ENCODE measurements at places on chromosomes 16 and 17.

DNA sequence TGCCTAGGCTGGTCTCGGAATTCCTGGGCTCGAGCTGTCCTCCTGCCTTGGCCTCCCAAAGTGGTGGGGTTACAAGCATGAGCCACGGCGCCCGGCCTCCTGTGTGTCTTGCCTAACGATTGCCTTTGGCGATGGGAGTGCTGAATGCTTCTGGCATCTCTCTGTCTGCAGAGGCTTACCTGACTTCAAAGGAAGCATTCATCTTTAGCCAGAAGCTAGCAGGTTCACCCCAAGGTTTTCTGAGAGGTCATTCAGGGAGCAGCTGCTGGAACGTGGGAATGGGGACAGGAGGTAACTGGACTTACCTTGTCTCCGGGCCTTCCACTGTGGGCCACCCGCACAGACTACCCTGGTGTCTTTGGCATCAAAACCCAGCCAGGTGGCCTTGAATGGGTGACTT lies 54.7 kb downstream of the PLCG2 start:
- DNase-seq = no peak

- DNase-seq = no peak
Measured at GRCh38 chr16:81574168-81574567, 129.6 kb downstream of the CMIP start.

DNA sequence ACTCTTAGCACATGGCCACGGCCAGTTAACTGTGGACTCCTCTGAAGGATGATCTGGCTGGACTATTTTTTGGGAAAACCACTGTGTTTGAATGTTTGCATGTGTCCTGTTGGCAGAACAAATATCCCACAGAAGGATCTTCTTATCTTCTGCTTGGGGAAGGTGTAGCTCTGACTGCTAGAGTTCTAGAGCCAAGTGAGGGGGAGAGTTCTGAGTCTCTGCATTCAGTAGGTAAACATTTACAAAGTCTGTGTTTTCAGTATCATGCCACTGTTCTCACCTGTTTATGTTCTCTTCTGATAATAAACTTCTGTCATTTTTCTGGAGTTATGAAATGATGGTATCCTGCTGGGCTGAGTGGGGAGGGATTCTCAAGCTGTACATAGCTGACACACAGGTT lies 241.1 kb downstream of the WWOX start:
- DNase-seq = no peak

DNA sequence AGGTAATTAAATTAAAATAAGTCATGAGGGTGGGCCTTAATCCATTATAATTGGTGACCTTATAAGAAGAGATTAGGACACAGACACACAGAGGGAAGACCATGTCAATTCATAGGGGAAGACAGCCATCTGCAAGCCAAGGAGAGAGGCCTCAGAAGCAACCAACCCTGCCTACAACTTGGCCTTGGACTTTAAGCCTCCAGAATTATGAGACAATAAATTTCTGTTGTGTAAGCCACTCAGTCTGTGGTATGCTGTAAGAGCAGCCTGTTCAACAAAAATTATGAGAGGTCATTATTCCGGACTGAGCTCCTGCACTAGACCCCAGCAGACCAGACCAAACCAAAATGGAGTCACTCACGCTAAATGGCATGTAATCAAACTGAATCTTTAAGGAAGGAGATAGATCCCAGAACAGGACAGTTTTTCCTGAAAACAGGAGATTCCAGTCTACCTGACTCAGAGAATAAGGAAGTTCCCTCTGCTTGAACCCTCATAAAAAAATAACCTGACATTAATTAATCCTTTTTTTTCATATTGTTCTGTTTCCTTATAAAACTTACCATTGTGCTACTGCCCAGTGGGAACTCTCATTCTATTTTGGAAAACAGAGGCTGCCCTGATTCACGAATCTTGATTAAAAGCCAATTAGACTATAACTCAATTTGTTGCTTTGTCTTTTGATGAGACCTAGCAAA lies 74.3 kb downstream of the DNAH3 start:
- DNase-seq = no peak

- no peak for DNase-seq
Measured at GRCh38 chr17:73465130-73465952, 153.5 kb upstream of the CDC42EP4 start.

DNA sequence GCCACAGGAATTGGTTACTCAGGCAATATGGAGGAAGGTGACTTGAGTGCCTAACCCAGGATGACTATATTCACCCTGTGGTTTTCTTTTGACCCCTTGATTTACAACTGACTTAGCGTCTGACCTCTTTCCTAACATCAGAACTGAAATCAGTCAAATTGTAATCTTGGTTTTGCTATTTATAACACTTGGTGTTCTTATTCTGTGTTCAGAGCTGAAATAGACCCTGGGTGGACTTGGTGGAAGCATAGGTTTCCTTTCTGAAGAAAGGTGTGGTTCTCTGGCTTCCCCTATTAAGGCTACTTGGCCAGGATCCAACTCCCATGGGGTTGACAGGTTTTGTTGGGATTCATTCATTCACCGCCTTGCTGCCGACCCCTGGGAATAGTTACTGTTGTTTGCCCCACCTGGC lies 80.8 kb downstream of the CLEC16A start:
- DNase-seq = no peak

DNA sequence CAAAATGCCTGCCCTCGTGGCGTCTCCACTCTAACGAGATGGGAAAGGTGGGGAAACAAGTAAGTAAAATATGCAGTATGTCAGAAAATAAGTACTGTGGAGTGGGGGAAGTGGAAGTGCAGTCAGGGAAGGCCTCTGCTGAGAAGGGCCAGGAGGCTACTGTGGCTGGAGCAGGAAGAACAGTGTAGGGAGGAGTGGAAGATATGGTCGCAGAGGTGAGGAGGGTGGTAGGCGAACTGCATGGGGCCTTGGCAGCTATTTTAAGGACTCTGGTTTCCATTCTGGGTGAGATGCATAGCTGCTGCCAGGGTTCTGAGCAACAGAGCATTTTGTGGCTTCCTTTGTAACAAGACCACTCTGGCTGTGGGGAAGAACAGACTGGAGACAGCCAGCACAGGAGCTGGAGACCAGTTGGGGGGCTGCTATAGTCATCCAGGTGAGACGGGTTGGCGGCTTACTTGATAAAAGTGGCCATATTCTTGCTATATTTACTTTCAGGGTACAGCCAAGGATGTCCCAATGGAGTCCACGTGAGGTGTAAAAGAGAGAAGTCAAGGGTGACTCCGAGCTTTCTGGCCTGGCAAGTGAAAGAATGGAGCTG lies 42.6 kb downstream of the CYTH1 start:
- peak; percentile 54 for DNase-seq

GRCh38 chr17:77750427-77751043 lies 208.0 kb upstream of the TNRC6C start:
- no peak for DNase-seq

GRCh38 chr17:83014297-83014696 lies 65.1 kb upstream of the METRNL start:
- DNase-seq = no peak

DNA sequence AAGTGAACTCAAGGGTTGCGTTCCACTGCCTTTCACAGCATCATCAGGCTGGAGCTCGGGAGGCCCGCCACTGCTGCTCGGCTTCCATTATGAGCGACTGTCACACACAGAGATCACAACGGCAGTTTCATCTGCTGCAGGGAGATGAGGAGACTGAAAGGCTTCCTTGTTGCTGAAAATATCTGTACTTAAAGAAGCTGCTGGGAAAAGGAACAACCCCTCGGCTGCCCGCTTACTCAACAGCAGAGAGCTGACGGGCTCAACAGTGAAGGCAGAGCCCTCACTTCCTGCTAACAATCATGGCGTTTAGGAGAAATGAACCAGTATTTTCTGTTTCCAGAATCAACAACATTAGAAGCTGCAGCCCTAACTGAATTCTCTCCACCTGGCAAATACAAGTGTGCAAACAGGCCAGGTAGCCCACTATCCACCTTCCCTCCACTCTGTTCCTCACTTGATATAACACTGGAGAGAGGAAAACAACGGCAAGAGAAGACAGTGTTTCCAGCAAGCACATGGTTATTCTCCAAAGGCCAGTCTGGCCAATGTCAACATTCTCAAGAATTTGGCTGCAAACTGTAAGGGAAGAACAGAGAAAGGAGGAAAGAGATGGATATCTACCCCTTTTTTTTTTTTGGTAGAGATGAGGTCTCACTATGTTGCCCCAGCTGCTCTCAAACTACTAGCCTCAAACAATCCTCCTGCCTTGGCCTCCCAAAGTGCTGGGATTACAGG lies 33.7 kb downstream of the MBTPS1 start:
- peak; percentile 70 for DNase-seq

DNA sequence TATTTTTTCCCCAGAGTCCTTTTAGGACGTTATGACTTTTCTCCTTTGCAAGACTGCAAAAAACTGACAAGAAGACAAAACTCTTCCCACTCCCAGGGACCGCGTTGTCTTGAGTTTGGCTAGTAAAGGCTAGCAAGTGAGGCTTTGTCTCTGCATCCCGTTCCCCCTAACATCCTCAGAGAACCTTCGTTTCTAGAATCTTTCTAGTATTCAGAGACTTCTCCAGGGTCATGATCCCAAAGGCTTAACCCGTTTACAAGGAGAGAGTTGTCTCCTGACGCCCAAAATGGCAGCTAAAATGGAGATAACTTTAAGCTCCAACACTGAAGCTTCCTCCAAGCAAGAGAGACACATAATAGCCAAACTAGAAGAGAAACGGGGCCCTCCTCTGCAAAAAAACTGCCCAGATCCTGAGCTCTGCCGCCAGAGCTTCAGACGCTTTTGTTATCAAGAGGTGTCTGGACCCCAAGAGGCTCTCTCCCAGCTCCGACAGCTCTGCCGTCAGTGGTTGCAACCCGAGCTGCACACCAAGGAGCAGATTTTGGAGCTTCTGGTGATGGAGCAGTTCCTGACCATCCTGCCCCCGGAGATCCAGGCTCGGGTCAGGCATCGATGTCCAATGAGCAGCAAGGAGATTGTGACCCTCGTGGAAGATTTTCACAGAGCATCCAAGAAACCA lies 843 bp downstream of the ZNF174 start:
- no peak for DNase-seq

DNA sequence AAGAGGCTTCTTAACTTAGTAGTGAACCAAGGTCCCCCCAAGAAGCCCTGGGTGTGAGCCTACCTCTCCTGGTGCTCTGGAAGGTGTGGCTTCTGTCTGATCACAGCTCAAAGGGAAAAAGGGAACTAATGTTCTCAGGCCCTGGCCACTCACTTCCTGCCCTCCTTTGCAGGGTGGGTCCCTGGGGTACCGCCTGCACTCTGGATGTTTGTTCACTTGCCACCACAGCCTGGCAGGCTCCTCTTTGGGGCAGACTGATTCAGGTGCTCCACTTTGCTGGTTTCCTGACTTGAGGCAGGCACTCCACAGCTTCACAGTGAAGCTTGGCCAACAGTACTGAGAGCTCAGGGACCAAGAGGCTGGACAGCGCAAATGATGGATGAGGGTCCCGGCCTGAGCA lies 5.9 kb upstream of the MYO15A start:
- DNase-seq = no peak

GRCh38 chr17:79066963-79067362 lies 7.7 kb upstream of the ENGASE start:
- no peak for DNase-seq

GRCh38 chr17:43463241-43463640 lies 20.5 kb upstream of the DHX8 start:
- DNase-seq = peak; percentile 51

DNA sequence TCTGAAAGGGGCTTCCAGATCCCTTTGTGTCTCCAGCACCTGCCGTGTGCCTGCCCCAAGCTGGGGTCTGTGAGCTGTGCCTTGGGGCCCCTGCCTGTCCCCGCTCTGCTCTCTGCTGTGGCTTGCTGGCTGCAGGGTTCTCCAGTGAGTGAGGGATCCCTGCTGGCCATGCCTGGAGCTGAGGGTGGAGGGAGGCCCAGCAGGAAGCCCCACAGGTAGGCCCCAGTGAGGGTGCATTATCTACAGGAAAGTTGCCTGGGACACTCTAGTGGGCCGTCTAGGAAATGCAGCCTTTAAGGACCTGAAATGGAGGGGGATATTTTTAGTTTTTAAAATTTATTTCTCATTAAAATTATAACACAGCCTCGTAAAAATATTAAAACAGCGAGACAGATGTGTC lies 50.9 kb downstream of the JPH3 start:
- DNase-seq = no peak

DNA sequence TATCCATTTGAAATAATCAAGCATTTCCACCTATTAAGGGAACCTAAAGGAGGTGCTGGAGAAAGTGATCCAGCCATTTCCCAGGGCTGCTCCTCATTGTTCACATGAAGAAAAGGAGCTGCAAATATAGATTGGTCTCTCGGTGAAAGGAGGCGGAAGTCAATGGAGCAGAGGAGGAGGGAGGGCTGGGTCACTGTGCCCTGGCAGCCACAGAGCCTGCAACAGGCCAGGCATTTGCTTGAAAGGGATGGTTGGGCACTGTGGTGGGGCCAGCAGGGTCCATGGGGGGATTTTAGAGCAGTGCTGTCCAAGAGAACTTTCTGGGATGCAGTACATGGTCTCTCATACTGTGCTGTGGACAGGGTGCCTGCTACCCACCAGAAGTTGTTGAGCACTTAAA lies 173.2 kb downstream of the CYLD start:
- DNase-seq = no peak

DNA sequence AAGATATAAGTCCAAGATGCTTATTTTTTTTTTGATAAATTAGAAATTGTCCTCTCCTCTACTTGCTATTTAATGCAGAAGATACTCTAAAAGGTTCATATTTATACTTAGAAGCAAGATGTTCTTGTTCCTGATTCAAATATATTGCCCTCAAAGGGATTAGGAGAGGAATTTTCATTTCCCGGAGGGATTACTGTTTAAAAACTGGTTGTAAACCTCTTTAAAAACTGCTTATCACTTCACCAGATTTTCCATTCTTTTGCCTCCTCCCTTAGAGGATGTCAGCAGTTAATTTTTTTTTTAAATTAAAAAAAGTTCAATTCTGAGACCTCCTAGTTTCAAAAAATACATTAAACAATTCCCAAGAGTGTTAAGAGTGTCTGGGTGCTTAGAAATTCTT lies 2.8 kb downstream of the TENT4B start:
- DNase-seq = no peak

DNA sequence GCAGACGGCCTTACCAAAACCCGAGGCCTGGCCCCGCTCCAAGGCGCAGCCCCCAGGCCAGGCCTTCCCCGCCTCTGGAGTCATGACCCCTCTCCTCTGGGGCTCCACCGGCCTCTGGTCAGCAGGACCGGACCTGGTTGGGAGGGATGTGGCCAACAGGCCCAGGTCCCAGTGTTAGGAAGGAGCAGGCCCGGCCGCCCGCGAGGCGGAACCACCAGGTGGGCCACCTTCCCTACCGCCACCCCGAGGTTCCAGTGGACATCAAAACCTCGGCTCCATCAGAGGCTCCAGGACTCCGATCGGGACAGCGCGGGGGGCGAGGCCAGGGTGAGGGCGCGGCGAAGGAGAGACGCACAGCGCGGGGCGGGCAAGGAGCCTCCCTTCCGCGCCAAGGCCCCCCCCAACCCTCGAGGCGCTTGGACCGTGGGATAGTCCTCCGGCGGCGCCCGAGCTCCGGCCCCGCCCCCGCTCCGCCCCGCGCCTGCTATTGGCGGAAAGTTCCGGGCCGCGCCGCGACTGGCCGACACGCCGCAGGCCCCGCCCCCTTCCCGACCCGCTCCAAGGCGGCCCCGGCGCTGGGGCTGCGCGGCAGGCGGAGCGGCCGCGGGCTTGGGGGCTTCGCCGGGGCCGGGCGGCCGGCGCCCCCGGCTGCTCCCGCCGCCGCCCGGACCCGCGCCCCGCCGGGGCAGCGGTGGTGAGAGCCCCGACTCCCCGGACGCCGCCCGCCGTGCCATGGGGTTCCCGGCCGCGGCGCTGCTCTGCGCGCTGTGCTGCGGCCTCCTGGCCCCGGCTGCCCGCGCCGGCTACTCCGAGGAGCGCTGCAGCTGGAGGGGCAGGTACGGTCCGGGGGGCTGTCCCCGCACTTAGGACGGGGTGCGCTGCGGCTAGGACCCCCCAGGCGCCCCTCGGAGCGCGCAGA lies at the start of gene METRN:
Gene METRN (plus strand): TSS at position 561 of the 919 bp plus-strand sequence. CDS start 172 bp downstream, at position 733.
- DNase-seq = peak; percentile 88
